ENCODE measurements at places on chromosomes 2 and 18. TPM values are rescaled to one million over a fixed set of nuclear protein-coding genes. Genes with fewer than 3 reads are reported as not detected.

DNA sequence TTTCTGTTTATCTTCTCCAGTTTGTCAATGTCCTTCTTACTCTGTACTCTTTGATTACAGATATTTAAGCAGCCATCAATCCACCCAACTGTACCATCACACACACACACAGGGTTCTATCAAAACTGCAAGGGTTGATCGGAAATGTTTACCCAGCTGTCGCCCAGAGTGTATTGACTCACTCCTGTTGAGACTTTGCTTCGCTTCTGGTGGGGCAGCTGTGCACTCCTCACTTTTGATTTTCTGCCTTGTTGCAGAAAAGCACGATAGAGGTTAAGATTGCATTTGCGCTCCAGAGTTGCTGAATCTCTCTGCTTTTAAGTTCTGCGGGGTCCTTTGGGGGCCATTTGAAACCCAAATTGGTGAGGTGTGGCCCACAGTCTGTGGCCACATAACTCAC lies 216.2 kb downstream of the SETBP1 start:
- no peak for DNase-seq

HTRA2 gene
- 11.7 TPM for total RNA-seq

CSRNP3 gene
- 2.6 TPM for total RNA-seq

DNA sequence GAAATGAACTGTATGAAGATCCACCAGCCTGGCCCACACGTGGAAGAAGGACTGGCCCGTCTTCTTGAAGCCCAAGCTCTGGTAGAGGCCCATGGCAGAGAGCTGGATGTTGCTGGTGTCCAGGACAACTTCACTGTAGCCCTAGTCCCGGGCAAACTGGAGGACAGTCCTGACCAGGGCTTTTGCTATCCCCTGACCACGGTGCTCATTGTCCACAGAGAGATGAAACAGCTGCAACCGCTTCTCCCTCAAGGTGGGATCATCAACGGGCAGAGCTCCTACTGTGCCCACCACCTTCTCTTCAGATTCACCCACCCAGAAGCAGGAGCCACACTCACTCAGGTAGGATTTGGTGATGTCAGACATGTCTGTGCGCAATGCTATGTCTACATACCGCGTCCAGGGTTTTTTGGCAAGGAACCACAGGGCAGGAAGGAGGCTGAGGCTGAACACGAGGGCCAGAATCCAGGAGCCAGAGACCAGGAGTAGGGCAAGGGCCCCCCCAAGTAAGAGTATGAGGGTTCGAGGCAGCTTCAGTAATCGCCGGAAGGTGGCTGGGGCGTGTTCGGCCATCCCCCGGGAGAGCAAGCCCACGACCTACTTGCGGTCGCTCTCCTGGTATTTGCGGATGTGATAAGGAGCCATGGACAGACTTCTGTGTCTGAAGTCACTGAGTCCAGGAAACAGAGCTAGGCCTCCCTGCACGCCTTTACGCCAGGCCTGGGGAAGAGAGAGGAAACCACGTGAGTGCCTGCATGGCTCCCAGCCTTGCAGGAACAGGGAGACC lies 36.3 kb downstream of the TPRKB start:
- DNase-seq, result no peak

DNA sequence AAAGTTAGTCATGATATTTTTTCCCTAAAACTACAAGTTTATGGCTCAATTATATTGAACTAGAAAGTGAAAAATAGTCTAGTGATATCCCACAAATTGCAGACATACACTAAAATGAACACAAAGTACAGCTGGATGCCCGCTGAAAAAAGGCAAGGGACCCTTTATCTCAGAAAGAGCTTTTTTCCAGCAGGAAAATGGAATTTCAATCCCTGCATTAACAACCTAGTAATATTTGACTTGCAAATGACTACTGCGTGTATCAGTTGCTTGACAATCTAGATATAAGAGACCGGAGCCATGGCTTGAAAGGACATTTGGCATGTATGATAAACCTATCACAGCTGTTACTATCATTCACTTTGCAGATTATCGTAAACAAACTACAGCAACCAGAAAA lies 49.1 kb downstream of the LRPPRC start:
- no peak for DNase-seq

DNA sequence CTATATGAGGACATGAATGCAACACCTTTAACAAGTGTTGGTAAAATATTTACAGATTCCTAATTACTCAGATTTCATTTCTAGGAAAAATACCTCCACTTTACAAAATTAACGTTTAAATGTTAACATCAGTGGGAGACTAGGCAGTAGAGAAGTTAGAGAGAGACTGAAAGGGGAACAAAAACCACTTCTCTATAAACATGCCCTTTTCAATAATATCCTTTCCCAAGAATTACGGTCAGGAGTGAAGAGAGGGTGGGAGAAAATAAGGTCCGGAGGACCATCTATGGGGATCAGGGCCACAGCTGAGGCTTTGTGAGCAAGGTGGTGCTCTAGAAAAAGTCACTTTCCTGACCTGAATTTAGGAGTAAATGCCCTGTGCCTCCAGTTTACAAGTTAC lies 65.3 kb upstream of the WIPF1 start:
- no peak for DNase-seq

KYNU gene
- 38.6 TPM for total RNA-seq

DNA sequence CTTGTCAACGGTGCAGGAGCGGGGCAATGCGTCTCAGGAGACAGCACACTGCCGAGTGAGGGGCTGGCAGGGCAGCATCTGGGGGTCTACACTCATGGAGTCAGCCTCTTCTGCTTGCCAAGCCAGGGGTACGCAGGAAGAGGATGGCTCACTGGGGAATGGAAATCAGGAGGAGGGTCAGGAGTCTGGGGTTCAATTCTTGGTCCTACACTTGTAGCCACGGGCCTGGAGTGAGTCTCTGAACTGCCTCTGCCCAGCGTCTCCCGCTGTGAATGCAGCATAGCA lies 70.0 kb downstream of the CAPN13 start:
- DNase-seq, result no peak

- no peak for DNase-seq
These were observed 93.2 kb downstream of the DHRS9 start for GRCh38 chr2:169162613-169163012.

DNA sequence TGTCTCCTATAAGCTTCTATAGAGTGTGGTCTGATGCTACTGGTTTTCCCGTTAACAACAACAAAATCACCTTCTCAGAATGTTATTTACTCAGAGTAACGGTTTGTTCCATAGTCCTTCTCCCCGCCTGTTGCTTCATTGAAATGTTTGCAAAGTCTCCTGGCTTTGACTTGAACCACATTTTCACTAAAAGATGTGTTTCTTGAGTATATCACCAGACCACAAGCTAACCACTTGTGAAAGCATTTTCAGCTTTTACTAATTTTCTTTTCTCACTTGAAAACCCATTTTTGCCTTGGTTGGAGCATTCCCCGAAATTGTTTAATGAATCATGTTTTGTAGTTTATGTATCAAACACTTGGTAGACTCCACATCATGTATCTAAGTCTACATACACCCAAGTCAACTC lies 121.2 kb downstream of the DPP4 start:
- no peak for DNase-seq

MRO gene
- total RNA-seq, result 12.0 TPM

GRCh38 chr2:187851955-187852561 lies 297.8 kb upstream of the TFPI start:
- no peak for DNase-seq

- DNase-seq, result no peak
These were observed 2.3 kb downstream of the INSIG2 start for GRCh38 chr2:118090387-118091139.

NEB gene
- total RNA-seq, result 0.91 TPM

GRCh38 chr2:120450196-120450820 lies 104.4 kb downstream of the INHBB start:
- DNase-seq, result no peak

DNA sequence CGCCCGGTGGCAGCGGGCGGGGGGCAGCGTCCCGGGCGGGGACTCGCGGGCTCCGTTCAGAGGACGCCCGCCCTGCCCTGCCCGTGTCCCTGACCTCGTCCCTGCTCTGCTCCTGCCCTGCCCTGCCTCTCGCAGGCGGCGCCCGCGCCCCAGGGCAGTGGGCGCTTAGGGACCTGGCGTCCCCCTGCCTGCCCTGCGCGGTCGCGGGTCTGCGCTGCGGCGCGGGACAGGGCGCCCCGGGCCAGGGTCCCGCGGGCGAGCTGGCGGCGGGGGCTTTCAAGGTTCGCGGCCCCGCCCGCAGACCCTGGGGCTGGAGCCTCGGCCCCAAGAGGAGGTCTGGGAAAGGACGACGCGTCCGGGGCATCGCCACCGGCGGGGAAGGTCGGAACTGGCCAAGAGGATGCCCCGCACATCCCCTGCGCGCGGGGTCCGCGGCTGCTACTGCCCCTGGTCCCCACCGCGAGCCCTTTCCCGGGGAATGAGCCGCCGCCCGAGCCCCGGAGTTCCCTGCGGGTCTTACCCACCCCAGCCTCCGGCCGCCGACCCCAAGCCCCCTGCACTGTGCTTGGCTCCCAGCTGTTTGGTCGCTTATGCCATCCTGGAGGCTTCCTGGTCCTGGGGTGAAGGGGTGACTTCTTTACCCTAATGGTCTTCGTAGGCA lies 679 bp downstream of the RNF144A start:
- DNase-seq, result no peak

NDUFS1 gene
- total RNA-seq, result 108 TPM

DNA sequence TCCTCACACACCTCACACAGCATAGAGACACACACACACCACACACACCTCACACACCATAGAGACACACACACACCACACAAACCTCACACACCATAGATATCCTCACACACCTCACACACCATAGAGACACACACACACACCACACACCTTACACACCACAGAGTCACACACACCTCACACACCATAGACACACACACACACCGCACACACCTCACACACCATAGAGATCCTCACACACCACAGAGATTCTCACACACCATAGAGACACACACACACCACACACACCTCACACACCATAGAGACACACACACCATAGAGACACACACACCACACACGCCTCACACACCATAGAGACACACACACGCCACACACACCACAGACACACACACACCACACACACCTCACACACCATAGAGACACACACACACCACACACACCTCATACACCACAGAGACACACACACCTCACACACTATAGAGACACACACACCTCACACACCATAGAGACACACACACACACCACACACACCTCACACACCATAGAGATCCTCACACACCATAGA lies 270.6 kb downstream of the CYRIA start:
- DNase-seq, result no peak

GRCh38 chr18:22564036-22564435 lies 146.3 kb upstream of the CTAGE1 start:
- no peak for DNase-seq

GRCh38 chr2:162029287-162029901 lies 44.6 kb downstream of the DPP4 start:
- DNase-seq, result peak; percentile 67

PTH2R gene
- total RNA-seq, result 0.18 TPM
